Stimulated activated CD8-positive, alpha-beta memory T cell treated with anti-CD3 and anti-CD28 coated beads, Interleukin-15, amount 100 ng/mL, for 24 hours (primary cell): ENCODE measurements at places on chromosomes 2 and 18.
A peak's percentile ranks its signal among the peaks of the same experiment; 100 is the strongest.

DNA sequence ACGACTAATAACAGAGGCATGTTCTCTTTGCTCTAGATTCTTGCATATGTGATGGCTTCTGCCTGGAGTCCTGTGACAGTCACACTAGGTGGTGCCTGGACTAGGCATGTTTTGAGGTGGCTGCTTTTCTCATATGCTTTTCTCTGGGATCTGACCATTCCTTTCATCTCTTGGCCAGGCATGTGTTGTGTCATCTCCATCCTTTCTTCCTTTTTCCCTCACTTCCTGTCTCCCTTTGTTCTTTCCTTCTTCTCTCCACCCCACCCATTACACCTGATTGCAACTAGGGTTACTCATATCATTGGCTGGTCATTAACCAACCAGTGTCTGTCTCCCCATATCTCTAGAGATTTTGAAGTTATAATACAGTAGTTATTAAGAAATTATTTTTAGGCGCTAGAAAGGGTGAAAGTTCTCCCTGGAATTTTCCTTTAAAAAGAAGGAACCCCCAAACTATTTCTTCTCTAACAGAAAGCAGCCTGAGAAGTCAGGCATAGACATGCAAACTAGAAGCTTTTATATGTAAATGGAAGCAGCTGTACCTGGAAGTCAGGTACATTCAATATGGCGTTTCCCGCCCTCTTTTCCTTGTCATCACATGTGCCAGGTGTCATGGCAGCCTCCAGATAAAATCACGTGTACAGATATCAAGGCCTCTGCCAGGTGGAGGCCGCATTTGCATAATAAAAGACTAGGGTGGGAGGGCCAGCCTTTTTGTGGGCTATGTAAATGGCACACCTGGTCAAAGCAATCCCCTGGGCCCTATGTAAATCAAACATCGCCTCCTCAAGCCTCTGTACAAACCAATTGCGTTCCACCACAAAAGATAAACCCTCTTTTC lies 220.4 kb upstream of the MEX3C start:
- DNase-seq = no peak

- no peak for DNase-seq
Measured at GRCh38 chr2:230914886-230915285, 10.2 kb downstream of the GPR55 start.

DNA sequence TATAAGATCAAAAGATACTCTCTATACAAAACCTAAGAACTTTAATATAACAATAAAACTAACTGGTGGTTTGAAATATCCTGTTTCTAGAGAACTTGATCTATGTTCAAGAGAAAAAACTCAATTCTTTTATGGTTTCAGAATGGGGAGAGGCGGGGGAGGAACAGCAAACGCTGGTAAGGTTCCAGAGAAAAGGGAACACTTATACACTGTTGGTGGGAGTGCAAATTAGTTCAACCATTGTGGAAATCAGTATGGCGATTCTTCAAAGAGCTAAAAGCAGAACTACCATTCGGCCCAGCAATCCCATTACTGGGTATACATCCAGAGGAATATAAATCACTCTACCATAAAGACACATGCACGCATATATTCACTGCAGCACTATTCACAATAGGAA lies 17.2 kb downstream of the FAM98A start:
- no peak for DNase-seq

DNA sequence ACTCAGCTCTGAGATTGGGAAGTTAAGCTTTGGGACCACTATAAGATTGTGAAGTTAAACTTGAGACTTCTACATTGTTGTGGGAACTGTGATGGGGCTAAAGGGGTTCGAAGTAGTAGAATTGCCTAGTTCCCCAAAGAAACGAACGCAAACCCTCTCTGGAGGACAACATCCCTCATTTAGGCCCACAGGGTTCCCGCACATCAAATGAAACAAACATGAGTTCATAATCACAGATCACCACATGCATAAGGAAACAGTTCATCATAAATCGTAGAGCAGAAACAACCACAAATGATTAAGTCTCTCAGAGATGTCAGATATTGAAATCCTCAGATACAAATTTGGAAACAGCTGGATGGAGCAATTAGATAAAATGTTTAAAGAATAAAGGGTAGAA lies 55.9 kb upstream of the HPCAL1 start:
- no peak for DNase-seq

GRCh38 chr2:121472470-121472993 lies 58.1 kb upstream of the RNU4ATAC start:
- DNase-seq = no peak

DNA sequence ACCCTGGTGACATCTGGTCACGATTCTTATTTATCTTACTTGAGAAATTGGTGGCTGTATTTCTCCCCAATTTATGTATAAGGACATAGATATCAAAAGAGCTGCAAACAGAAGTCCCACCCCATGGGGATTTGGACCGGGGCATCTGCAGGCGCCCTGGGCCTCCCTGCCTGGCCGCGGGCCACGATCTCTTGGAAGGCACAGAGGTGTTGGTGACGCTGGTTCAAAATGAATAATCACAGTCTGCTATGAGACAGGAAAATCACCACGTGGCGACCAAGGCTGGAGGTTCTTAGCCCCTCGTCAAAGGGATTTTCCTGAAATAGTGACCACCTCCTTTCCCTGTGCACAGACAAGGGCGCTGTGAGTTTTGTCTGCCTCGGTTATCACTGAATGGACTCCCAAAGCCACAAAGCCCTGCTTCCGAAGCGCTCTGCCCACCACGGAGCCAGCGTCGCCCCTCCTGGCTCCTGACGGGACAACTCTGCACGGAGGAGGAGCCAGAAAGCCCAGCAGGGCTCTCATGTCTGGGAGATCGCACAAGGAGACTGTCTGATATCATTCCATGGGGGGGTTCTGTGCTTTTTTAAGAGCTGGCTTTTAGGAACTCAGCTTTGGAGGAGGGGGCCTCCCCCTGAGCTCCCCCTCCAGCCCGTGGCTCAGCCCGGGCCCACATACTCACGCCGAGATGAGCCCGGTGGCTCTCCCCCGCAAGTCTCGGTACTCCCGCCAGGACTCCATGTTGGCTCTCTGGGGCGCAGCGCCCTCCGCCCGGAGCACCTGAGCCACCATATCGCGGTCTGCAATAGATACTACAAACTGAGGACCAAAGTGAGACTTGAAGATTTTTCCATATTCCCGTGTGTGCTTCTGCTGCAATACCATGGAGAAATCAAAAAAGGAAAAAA lies 14.6 kb downstream of the CYP27C1 start:
- DNase-seq = no peak

GRCh38 chr18:21194871-21195771 lies 46.9 kb upstream of the GREB1L start:
- DNase-seq = no peak

GRCh38 chr18:38545071-38545470 lies 979.5 kb upstream of the CELF4 start:
- DNase-seq = no peak

DNA sequence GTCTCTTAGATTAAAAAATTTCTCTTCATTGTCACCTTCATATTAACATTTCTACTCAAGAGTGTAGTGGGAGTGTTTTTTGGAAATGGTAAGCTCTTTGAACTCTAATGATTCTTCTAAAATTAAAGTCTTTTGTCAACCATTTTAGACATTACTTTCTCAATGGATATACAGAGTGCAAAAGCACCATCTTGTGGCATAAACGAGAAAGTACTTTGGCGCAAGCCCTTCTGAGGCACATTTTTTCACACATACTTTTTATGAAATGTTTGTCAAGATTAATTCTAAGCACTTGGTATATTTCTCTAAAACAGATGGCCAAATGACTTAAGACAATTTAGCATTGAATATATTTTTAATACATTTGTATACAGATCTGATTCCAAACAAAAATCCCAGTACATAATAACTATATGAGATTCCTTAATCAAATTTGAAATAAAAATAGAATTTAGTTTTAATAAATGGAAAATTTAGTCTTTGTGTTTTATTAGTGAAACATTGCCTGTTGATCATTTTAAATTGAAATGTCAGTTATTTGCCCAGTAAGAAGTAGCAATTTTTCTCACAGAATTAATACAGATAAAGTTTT lies 63.3 kb upstream of the GALNT5 start:
- DNase-seq = no peak

- peak; percentile 51 for DNase-seq
Measured at GRCh38 chr2:109613922-109614714, at the start of the genes SEPTIN10 and SOWAHC. Gene SEPTIN10 (minus strand): TSS chr2:109613966. CDS start chr2:109613827, 139 bp downstream. Gene SOWAHC (plus strand): TSS chr2:109614364. CDS start chr2:109614490, 126 bp downstream.

DNA sequence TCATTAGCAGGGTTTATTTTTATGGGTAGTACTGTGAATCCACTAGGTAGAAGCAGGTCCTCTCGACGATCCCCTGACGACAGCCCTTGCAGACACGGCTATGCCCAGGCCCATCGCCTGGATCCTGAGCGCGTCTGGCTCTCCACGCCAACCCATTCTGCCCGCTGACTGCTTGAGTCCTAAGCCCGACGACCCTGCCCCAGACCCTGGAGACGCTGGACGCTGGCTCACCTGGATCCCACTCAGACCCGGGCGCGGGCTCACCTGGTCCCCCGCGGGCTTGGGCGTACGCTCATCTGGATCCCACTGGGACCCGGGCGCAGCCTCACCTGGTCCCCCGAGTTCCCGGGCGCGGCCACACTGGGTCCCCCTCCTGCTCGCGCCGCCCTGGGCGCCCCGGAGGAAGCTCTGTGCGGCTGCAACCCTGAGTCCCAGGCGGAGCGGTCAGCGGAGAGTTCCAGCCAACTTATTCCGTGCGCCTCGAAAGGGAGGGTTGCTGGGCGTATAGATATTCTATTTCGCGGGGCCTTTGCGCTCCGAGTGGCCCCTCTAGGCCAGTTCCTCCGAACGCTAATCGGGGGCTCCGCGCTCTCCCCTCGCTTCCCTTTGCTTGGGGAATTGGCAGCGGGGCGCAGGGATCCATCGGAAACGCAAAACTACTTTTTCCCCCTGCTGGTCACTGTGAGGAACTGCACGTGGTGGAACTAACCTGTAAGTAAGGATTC lies 22.4 kb upstream of the RMP24 start:
- peak; percentile 17 for DNase-seq

DNA sequence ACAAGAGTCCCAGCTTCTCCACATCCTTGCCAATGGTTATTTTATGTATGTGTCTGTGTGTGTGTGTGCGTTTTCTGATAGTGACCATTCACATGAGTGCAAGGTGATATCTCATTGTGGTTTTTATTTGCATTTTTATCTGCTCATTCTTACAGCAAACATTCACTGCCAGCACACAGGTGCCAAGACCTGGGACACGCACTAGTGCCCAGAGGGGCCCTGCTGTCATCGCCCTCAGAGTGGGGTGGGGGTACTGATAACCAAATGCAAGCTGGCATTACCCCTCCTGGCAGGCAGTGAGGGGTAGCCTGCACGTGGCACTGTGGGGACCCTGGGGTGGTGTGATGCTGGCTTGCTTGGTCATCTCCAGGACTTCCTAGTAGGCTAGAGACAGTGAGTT lies 285.4 kb downstream of the LPIN1 start:
- DNase-seq = no peak

GRCh38 chr2:6441800-6442199 lies 423.9 kb downstream of the CMPK2 start:
- no peak for DNase-seq

GRCh38 chr2:196675963-196676362 lies 36.4 kb downstream of the CCDC150 start:
- no peak for DNase-seq

GRCh38 chr2:43075054-43075593 lies 151.3 kb downstream of the ZFP36L2 start:
- no peak for DNase-seq
